ENCODE measurements at places on chromosomes 3 and 15.

GRCh38 chr3:60571511-60571910, 679.7 kb downstream of the FHIT start:
- DNase-seq, result no peak

DNA sequence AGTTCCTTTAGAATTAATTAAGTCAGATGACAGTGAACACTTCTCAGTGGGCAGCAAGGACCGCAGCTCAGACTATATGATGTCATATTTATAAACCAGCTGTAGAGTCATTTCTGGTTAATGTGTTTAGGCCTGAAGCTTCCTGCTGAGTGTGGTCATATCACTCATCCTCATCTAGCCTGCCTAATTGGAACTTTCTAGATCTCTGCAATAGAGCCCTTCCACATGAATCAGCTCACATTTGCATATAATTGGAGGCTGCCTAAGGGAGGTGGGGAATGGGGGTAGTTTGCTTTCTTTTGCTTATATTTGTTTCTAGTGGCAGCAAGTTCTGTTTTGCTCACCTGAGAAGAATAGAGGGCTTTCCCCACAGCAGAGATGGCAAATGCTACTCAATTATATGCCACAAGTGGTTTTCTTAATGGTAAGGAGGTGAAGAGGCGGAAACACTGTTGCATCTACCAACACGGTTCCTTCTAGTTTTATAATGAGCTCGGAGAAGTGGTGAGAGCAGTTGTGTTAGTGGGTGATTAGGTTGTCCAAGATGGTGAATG, 148.1 kb downstream of the KLHL25 start:
- peak; percentile 65 for DNase-seq

DNA sequence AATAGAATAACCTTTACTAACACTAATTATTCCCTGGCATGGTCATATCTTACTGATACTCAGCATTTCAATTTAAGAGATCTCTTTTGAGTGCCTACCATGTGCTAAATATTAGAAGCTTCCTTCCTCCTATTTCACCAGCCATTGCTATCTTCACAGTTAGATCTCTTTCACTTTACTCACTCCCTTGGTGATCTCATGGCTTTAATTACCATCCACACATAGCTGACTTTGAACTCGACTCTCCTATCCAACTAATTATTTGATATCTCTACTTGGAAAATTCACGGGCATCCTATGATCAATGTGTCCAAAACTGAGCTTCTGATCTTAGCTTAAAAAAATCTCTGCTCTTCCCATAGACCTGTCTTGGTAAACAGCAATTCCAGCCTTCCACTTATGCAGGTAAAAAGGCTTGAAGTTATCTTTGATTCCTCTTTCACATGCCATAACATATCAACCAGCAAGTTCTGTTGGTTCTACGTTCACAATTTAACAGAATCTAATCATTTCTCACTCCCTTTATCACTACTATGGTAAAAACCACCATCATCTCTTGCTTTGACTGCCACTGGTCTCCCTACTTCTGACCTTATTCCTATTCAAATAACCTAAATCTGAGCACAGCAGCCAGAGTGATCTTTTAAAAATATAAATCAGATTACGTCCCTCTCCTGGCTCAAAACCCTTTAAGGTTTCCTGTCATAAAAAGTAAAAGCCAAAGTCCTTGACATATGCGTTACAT, 41.8 kb downstream of the HLTF start:
- DNase-seq, result no peak

GRCh38 chr3:9730657-9731205, 804 bp upstream of the BRPF1 start:
- no peak for DNase-seq

DNA sequence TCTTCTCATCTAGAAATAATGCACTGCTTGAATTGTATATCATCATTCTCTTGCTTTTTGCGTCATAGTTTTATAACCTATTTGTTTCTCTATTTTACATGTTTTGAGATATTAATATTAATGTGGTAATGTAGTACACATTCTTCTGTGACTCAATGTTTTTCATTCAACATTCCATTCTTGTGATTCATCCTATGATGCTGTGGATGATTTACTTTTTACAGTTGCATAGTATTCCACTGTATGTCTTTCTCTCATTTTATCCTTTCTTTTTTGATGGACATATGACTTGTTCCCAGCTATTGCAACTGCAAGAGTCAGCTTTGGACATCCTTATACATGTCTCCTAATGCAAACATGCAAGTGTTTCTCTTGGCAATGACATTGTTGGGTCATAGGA, 20.6 kb upstream of the VEPH1 start:
- DNase-seq, result no peak
